ENCODE measurements at places on chromosomes 2 and 18.

- DNase-seq = no peak
Measured at GRCh38 chr2:3635171-3635974, 22.6 kb upstream of the ALLC start.

DNA sequence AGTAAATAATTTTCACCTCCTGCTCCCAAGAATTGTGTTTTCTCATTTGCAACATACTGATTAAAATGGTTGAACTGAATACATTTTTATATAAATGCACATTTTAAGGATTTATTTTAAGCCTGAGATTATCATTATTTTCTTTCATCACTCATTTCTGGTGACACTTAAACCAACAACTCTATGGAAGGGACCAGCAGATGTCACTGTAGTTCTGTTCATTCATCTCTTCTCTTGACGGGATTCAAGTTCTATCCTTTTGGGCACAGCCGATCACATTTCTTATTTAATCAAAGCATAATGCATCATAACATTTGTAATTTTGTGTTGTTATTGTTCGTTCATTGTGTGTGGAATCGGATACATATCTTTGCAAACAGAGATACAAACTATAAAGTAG lies 417.9 kb downstream of the HRH4 start:
- no peak for DNase-seq

DNA sequence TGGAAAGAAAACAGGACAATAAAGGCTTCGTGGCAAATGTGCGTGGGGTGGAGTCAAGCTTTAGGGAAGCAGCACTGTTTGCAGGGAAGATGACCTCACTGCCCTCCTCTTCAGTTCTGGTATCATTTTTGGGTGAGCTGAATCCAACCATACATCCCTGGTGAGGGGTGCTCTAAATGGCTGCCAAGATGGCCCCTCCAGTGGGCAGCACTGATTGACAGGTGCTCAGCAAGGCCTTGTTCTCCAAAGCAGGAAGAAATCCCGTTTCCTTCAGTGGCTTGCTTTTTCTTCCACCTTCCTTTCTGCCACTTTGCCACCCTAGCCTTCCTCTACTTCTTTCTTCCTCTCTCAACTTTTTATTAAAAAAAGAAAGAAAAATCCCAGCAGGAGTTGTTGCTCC lies 132.8 kb upstream of the SP5 start:
- DNase-seq = no peak

GRCh38 chr2:218557941-218558340 lies 10.2 kb downstream of the USP37 start:
- no peak for DNase-seq

GRCh38 chr2:241025639-241026038 lies 27.2 kb downstream of the SNED1 start:
- no peak for DNase-seq

- DNase-seq = no peak
Measured at GRCh38 chr18:79567481-79568147, 112.0 kb upstream of the CTDP1 start.

DNA sequence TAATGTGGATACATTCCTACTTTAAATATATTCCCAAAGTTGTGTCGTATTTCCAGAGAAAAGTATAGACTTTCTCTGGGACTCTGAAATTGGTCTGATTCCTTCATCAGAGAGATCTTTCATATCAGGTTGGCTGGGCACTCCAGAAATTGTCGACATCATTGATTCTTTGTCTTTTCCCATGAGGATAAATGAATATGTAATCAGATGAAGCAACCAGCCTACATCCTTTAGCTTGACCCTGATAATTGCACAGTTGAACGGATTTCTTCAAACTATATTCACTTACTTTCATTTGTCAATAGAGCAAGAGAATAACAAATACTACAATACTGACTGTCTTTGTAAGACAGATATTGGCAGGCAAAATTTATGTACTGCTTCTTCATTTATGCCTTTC lies 680.2 kb upstream of the LRRTM4 start:
- DNase-seq = no peak

DNA sequence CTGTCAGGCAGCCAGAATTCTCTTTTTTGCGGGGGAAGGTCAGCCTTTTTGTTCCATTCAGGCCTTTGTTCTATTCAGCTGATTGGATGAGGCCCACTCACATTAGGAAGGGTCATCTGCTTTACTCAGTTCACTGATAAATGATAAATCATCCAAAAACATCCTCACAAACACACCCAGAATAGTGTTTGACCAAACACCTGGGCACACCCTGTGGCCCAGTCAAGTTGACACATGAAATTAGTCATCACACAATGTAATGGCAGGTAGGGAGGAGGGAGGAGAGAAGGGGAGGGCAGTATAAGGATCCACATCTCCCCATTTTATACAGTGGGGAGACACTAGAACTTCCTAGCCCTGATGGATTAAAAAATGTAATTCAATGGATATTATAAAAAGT lies 8.3 kb upstream of the RMC1 start:
- no peak for DNase-seq

- no peak for DNase-seq
Measured at GRCh38 chr18:35489913-35490490, 7.8 kb downstream of the INO80C start.

DNA sequence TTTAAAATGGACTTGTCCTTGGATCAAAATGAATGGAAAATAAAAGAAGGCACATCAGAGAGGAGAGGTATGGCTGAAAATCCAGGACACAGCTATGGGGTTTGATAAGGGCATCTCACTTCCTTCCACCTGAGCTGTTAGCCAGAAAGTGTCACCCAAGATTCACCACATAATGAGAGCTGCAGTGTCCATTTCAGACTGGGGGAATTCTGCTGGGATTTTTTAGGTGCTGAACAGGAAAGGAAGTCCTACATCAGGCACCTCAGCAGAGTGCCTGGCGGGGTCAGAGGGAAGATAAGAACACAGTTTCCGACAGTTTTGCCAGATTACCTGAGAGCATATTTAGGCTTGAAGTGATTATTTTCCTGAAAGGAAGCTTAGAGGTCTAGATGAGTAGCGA lies 187.6 kb upstream of the HNMT start:
- no peak for DNase-seq

GRCh38 chr2:240460253-240460711 lies 24.8 kb downstream of the GPC1 start:
- DNase-seq = no peak

GRCh38 chr2:20589975-20590703 lies 60.8 kb downstream of the HS1BP3 start:
- DNase-seq = no peak

- DNase-seq = no peak
Measured at GRCh38 chr2:171864357-171864985, 29.6 kb downstream of the SLC25A12 start.

- DNase-seq = no peak
Measured at GRCh38 chr2:127089478-127090235, 17.3 kb downstream of the BIN1 start.

GRCh38 chr2:36650031-36650829 lies 46.3 kb upstream of the VIT start:
- DNase-seq = no peak

GRCh38 chr2:204415406-204416181 lies 129.7 kb upstream of the PARD3B start:
- no peak for DNase-seq

GRCh38 chr2:19902216-19902740 lies 495 bp upstream of the TTC32 start:
- no peak for DNase-seq

GRCh38 chr2:1798115-1798784 lies 53.9 kb upstream of the PXDN start:
- DNase-seq = no peak

DNA sequence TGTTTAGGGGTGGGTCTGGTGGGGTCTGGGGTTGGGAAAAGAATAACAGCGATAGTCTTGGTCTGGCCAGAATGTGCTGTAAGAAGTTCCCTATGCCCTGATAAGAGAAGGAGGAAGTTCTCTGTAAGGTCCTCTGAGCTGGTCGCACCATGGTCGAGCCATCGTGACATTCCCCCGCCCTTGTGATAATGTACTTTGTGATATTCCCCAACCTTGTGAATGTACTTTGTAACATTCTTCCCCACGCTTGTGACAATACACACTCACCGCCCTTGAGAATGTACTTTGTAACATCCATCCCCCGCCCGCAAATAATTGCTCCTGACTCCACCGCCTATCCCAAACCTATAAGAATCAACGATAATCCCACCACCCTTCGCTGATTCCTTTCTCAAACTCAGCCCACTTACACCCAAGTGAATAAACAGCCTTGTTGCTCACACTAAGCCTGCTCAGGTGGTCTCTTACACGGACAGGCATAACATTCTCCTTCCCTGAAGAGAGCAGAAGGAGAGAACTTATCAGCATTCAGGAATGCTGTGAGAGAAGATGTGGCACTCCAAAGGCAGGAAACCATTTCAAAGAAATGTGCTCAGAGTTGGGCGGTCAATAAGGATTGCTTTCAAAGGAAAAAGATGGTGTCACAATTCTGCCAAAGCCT lies 17.8 kb upstream of the DUSP19 start:
- no peak for DNase-seq

- no peak for DNase-seq
Measured at GRCh38 chr2:192885569-192886160, 690.9 kb upstream of the TMEFF2 start.

- no peak for DNase-seq
Measured at GRCh38 chr18:37330173-37330572, 235.4 kb downstream of the CELF4 start.

DNA sequence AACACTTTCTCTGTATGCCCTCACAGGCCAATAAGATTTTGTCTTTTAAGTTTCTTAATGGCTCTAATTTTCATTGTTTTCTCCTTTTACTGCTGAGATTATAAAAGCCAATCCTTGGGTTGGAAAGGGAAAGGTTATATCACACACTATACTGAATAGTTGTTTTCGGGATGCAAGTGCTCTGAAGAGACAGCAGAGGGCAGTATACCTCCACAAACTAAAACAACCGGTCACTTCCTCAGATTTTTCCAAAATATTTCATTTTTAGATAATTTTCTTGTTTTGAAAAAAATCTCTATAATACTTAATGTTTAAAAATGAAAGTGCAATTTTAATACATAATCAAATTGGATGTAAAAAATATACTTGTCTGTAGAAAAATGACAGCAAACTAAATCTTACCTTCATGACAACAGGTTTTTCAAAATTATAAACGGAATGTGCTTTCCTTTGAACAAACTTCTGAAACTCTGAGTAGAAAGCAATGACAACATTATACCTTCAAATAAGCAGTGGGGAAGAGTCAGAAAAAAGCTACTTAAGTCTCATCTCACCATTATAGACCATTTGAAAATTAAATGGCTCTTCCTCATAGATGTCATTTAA lies 82.7 kb downstream of the ORC4 start:
- DNase-seq = no peak

DNA sequence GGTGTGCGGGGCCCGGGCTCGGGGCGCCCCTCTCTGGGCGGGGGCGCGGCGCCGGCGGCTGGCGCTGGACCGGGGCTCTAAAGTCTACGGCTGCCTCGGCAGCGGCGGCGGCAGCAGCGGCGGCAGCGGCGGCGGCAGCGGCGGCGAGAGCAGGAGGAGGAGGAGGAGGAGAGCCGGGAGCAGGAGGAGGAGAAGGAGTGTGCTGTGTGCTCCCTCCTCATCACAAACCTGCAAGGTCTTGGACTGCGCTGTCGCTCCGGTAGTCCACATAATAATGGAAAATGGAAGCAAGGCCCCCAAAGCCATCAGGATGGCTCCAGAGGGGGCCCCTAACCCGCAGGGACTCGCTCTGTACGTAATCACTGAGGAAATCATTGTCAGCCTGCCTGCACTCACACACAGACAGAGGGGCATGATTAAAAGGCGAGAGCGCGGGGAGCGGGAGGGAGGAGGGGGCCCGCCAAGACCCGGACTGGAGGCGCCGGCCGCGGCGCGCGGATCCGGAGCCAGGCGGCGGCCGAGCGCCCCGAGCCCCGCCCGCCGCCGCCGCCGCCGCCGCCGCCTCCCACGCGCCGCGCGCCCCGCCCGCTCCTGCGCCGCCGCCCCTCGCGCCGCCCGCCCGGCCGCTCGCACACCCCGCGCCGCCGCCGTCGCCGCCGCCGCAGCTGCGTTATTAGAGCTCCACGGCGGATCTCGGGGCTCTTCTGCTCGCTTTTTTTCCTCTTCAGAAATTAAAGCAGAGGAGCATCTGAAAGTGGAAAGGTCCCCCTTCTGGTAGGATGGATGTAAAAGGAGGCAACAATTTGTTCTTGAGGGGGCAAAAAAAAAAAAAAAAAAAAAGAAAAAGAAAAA lies at the start of gene ZNF521:
Gene ZNF521, minus strand, starts transcription at position 390 of the 852 bp plus-strand sequence. CDS start 1,220 bp downstream, outside the sequence.
- DNase-seq = no peak

DNA sequence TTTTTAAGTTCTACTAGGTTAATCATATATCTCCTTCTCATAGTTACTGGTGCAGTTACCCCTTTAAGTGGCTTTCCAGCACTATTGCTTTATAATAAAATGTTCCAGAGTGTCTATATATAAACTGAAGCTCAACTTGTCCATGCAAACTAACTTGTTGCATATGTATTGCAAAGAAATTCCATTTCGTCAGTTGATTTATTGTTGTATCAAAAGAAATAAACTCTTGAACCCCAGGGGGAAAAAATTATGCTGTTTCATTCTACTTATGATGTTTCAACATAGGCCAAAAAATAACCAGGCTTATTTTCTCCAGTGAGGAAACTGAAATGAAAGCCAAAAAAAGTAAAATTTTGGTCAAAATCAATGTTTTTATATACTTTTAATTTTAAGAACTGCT lies 491.9 kb downstream of the NR4A2 start:
- no peak for DNase-seq

- DNase-seq = no peak
Measured at GRCh38 chr2:88770016-88770415, 78.5 kb downstream of the RPIA start.

GRCh38 chr2:201842131-201842860 lies 36.0 kb downstream of the CDK15 start:
- no peak for DNase-seq

DNA sequence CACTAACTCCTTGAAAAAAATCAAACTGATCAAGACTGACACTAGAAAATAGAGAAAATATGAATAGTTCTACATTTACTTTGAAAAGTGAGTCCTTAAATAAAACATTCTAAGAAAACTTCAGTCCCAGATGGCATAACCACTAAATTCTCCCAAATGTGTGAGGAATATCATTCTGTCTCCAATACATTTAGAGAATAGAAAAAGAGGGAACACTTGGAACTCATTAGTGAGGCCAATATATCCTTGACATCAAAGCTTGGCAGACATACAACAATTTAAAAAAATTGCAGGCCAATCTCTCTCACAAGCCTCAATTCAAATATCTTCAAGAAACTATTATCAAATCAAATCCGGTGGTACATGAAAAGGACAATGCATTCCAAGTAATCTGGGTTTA lies 79.3 kb upstream of the TMEM247 start:
- no peak for DNase-seq

- DNase-seq = no peak
Measured at GRCh38 chr2:233385489-233386044, 31.3 kb downstream of the DGKD start.

- no peak for DNase-seq
Measured at GRCh38 chr2:223589901-223590300, 12.3 kb downstream of the SCG2 start.

DNA sequence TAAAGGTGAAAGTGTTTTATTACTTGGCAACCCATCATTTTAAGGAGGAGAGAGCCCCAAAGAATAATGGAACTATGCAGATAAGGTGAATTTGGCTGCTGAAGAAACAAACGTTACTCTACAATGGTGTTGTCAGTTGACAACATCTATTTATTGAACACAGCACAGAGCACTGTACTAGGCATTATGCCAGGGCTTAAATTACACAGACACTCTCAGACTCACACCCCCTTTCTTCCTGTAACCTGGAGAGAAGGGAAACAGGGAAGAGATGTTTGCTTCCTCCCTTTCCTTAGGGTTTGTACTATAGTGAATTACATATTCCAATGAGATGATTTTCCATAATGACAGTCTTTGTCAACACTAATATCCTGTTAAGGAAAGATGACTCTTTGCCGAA lies 94.0 kb upstream of the ATP5MC3 start:
- no peak for DNase-seq
